ENCODE measurements at places on chromosomes 13 and 19.

DNA sequence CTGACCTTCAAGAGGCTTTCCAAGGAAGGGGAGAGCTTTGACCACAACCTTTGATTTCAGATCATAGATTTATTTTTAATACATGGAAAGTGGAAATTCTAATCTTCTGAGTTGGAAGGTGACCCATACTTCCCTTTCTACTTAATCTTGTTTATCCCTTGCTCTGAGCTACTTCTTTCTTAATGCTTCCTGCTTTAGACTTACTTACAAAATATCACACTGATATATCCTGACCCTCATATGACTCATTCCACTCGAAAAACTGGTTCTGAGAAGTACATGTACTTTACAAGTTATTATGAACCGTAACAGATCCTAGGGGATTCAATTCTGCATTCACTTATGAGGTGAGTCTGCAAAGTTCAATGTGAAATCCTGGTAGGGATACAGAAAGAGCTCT, 76.2 kb upstream of the IRS2 start:
- DNase-seq = no peak

DNA sequence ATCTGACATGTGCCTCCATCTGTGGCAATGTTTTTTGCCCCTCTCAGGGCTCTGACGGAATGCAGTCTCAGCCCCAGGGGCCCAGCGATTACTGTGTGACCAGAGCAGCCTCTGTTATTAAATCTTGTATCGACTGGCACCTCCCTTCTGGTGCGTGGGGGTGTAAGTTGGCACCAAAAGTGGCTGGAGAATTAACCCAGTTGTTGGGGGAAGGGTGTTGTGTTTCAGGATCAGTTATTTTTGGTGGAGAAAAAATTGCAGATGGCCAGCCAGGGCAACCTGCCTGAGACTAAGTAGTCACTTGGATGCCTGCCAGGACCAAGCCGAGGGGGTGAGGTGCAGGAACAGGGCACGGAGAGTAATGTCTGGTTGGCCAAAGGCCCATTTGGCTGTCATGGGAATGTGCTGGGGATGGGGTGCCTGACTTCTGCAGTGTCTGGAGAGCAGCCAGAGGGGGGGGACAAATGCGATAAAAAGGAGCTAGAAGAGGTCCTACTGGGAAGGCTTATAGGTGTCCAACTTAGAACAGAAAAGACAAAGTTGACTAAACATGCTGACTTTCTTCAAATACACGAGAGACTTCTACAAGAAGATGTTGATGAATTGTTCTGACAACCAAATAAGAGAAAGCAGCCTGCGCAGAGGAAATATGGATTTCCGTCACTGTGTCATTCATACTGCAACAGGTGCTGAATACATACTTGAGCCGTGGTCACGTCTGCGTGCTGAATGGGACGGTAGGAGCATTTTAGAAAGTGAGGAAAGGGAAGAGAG, 69.8 kb downstream of the SIAH3 start:
- no peak for DNase-seq

- no peak for DNase-seq
Measured at GRCh38 chr19:7888145-7888825, at the start of gene LRRC8E. Gene LRRC8E, plus strand, starts transcription at chr19:7888510. Its CDS starts 7,094 bp downstream, at chr19:7895604.

DNA sequence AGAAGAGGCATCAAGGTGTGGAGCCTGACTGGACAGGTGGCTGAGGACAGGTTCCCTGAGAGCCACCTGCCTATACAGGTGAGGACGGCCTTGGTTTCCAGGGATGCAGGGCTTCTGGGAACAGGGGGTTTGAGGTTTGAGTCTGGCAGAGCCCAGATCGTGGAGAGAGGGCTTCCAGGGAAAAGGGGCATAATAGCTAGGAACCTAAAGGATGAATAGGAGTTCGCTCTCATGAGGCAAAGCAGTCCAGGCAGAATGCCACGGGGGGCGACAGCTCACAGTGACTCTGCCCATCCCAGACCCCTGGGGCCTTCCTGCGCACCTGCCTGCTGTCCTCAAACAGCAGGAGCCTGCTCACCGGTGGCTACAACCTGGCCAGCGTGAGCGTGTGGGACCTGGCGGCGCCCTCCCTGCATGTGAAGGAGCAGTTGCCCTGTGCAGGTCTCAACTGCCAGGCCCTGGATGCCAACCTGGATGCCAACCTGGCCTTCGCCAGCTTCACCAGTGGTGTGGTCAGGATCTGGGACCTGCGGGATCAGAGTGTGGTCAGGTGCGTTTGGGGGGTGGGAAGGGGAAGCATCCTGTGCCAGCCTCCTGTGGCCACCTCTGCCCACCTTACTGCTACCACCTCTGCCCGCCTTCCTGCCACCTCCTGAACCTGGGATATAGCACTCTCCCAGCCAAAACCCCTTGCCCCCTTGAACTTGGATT, 12.0 kb downstream of the TLE6 start:
- no peak for DNase-seq

DNA sequence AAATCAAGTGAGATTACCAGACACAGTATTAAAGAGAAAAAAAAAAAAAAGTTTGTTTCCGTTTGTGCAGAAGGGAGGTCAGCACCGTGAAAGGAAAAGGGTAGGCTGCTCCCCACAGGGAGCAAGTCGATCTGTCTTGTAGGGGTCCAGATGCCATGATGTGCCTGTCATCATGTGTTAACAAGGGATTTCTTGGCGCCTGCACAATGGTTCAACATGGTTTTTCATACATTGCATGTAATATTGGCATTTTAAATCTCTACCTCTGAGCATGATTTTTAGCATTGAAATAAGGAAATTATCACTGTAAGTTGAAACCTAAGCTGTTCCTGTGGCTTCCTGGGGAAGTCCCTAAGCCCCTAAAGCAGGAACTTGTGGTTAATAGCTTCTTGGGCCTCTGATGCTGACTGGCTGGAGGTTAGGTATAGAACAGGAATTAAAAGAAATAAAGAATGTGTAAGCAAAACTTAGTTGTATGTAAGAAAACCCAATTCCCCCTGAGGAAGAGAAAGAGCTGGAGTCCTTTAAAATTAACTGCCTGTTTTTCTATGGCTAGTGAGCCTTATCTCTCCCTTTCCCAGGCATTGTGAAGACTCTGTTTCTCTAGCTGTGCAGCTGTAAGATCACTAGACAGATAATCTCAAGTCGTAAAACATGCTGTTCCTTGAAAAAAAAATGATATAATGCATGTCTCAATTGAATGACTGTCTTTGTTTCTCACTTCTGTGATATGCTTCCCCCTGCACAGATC, 7.4 kb upstream of the FCGBP start:
- DNase-seq = no peak

GRCh38 chr13:89324582-89324981, 1653.4 kb downstream of the SLITRK5 start:
- no peak for DNase-seq

GRCh38 chr13:112179421-112179820, 112.5 kb downstream of the SOX1 start:
- DNase-seq = no peak

DNA sequence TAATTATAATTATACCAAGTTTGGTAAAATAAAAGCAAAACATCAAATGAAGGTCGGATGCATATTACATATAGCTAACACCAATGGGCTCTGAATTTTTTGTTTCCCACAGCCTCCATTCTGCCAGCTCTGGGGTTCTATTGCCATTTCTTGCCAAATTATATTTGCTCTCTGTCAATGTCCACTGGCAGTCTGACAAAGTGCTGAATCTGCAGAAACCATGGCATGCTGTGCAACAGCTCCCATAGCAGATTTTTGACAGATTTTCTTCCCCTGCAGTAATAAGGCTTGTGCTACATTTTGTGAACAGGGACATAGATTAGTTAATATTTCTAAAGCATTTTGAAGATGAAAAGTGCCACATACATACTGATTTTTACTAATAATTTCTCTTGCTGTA, 1102.1 kb downstream of the DIAPH3 start:
- DNase-seq = no peak

GRCh38 chr13:43529796-43530195, 257.0 kb downstream of the ENOX1 start:
- DNase-seq = no peak

- no peak for DNase-seq
Measured at GRCh38 chr13:75136151-75136550, 345.8 kb downstream of the TBC1D4 start.

DNA sequence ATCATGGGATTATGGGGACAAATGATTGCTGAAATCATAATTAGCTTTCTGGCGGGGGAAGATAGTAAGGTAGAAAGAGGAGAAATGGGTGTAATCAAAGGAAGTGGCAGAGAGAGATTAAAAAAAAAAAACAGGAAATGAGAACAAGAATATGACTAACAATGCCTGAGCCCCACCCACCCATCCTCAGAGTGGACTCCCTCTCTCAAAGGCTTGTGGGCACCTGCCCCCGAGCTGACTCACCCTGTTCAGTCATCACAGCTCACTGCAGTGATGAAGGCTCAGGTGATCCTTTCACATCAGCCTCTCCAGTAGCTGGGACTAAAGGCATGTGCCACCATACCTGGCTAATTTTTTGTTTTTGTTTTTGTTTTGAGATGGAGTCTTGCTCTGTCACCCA, 26.4 kb upstream of the TPT1 start:
- DNase-seq = peak; percentile 85

DNA sequence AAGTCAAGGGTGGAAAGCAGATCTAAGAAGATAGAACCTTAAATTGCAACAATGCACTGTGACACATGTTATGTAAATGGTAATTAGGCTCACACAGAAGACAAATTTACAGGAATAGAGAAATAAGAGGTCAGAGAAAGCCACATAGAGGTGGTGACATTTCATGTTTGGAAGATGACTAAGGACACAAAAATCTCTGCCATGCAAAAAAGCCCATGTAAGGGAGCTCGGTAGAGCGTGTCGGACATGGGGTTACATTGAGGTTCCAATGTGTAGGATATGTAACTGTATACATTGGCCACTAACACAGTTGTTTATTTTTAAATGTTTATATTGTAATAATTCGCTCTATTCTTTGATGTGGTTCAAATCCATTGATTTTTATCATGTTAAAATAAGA, 33.7 kb downstream of the SUGT1 start:
- DNase-seq = no peak

DNA sequence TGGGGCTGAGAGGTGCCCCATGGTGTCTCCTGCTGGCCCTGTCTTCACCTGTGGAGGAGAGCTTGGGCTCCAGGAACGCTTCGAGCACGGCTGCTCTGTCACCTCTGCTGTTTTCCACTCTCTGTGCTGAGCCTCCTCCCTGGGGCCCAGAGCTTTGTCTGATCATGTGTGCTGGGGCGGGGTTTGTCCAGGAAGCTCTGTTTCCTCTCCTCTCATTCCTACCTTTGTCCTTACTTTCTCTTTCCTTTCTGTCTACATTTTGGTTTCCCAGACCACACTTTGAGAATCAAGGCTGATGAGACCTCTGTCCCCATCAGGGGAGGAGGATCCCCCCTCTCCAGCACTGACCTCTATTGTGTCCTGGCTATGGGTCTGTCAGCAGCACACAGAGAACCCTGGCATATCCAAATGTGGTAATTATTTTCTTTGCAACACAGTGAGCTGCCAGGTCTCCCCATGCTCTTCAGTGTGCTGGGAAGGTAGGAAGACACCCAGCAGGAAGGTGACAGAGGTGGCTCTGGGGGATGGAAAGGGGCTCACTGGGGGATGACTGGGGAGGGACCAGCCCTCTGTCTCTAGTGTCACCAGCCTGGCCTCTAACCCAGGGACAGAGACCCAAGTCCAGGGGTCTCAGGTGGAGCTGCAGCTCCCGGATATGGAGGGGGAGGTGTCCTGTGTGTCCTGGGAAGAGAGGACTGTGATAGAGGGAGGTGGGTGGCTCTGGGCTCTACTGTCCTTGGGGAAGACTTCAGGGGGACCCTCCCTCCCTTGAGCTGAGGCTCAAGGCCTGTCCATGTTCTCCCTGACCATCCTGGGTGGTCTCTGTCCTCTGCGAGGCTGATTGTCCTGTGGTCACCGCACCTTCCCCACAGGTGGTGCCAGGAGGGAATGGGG, at the start of gene CEACAM1:
CEACAM1 (minus strand) TSS at position 128 of the 894 bp plus-strand sequence; CDS start at position 21, 107 bp downstream.
- DNase-seq = peak; percentile 7

GRCh38 chr19:48683349-48683748, 10.5 kb upstream of the NTN5 start:
- DNase-seq = no peak

DNA sequence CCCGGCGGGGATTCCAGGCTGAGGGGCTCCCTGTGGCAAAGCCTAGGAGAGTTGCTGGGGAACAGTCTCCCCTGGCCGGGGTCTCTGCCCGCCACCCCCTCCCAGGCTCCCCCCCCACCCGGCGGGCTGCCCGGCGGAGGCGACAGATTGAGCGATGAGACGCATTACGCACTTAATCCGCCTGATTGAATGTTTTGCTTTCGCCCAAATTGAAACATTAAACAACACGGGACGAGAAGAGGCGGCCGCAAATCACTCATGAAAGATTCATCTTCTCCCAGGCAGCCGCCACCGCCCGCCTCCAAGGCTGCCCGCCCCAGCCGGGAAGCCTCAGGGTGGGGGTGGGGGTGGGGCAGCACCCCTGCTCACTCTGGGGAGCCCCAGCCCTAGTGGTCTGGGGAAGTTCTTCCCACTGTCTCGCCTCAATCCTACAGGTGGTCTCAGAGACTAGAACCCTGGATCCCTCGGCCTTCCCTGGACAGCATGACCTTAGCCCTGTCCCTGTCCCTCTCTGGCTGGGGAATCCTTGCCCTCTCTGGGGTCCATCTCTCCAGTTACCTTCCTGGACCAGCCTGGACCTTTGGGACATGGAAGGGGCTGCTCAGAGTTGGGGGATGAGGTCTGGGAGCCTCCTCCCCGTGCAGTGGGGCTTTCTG, 7.6 kb upstream of the ERFL start:
- DNase-seq = no peak

GRCh38 chr19:8151767-8152035, 2.3 kb upstream of the FBN3 start:
- no peak for DNase-seq

- no peak for DNase-seq
Measured at GRCh38 chr13:109989155-109989554, 202.8 kb upstream of the IRS2 start.

GRCh38 chr19:53365899-53366493, 491 bp downstream of the ZNF525 start:
- DNase-seq = peak; percentile 18

GRCh38 chr19:17772172-17772571, 20.9 kb downstream of the FCHO1 start:
- no peak for DNase-seq

DNA sequence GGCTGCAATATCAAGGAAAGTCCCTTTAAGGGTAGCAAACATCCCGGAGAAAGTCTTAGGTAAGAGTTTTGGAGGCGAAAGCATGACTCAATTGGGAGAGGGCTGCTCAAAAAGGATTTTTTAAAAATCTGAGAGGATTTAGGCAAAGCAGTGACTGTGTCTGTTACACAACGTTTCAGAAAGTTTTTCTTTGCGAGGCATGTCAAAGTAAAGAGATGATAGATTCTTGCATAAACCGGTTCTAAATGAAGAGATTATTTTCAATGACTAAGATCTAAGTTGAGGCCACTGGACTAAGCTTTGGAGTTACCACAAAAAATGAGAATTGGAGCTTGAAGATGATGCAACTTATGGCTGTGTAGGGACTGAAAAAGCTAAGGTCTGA, 43.7 kb upstream of the ENOX1 start:
- no peak for DNase-seq

All from activated CD4-positive, alpha-beta T cell treated with anti-CD3 and anti-CD28 coated beads for 24 hours (primary cell).